CD4-positive, alpha-beta T cell treated with Interleukin-6 at 100 ng/mL for 8 hours (primary cell): ENCODE measurements at places on chromosomes 13 and 19.

DNA sequence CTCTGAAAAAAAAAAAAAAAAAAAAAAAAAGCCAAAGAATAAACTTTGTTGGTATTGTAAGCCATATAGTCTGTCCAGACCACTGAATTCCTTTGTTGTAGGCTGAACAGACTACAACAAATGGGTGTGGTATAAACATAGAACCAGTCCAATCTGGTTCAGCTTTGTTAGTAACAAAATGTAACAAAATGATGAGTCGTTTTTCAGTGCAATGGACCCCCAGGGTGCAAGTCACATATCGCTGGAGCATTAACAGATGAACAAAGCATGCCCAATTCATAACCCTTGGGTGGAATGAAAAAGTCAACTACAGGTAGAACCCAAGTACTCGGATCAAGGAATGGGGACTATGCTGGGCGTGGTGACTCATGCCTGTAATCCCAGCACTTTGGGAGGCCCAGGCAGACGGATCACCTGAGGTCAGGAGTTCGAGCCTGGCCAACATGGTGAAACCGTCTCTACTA is 13.6 kb upstream of the FCHO1 start:
- no peak for DNase-seq

GRCh38 chr13:40153516-40153915 is 498.1 kb downstream of the COG6 start:
- DNase-seq, result peak; percentile 12

- no peak for DNase-seq
Measured at GRCh38 chr13:111920306-111920931, 146.5 kb upstream of the SOX1 start.

- DNase-seq, result no peak
Measured at GRCh38 chr13:100129605-100130004, 40.7 kb downstream of the PCCA start.

GRCh38 chr13:23990455-23990854 is 93.2 kb upstream of the C1QTNF9B start:
- no peak for DNase-seq

- DNase-seq, result no peak
Measured at GRCh38 chr13:106491928-106492587, 43.4 kb downstream of the EFNB2 start.

DNA sequence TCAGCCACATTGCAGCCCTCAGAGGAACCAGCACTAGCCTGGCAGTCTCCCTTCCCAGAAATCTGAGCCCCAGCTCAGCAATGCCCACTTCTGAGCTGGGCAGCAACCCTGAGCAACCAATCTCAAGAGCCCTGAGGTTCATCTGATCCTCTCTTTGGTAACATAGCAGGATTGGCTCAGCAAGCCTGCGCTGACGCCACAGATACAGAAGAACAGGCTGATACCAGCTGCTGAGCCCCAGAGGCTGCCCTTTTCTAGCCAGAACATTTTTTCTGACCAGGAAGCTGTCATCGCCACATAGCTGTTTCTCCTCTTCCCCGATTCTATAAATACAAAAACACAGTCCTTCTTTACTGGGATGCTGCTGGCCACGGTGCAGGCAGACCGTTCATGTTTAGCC is 59.8 kb downstream of the TRPM4 start:
- DNase-seq, result no peak

DNA sequence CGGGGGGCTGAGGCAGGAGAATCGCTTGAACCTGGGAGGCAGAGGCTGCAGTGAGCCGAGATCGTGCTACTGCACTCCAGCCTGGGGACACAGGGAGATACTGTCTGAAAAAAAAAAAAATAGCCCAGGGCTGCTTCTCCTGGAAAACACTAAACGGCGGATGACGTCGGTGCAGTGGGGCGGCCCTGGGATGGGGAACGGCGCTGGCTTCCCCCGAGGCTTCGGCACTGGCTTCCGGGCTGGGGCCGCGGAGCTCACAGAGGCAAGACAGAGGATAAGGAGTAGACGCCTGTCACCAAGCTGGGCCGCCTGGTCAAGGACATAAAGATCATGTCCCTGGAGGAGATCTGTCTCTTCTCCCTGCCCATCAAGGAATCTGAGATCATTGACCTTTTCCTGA is 5.0 kb downstream of the PRSS57 start:
- no peak for DNase-seq

DNA sequence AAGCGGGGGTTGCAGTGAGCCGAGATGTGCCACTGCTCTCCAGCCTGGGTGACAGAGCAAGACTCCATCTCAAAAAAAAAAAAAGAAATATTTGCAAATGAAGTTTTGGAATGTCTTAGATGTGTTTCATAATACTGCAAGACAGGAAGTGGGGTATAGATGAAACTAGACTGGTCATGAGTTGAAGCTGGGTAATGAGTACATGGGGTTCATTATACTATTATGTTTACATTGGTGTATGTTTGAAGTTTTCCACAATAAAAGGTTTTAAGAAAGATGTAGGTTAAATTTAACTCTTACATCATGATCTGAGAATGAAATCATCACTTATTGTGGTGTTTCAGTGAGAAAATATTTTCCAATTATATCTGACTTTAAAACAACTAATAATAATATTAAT is 19.0 kb downstream of the FNDC3A start:
- no peak for DNase-seq

GRCh38 chr19:40803857-40804782 is 5.1 kb downstream of the EGLN2 start:
- DNase-seq, result peak; percentile 90

DNA sequence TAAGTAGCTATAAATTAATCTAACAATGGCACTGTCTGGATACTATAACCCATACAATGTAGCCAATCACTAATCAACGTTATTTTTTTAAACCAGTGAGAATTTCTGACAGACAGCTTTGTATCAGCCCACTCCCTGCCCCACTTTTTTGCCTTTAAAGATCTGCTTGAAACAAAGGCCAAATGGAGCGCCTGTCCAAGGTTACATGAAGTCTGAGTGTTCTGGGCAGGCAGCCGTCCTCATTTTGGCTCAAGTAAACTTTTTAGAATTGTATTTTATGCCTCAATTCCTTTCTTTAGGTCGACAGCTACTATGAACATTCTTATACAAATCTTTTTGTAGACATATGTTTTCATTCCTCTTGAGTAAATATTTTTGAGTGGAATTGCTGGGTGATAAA is 6.2 kb downstream of the IFT88 start:
- DNase-seq, result no peak

GRCh38 chr19:12695514-12695913 is 917 bp downstream of the FBXW9 start:
- no peak for DNase-seq

DNA sequence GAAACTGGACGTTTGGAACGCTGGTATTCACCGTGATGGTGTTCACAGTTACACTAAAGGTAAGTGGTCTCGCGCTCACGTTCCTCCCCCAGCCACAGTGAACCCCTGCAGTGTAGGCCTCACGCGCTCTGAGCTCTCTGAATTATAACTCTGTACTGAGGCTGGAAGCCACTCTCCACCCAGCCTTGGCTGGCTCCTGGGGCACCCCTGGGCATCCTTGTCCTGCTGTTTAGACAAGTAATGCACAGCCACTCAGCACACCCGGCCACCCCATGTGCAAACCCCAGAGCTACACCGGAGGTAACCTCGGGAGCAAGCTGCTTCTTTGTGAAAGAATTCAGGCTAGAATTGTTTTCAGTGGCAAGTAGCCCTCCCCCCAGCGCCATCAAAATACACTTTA is 97.3 kb upstream of the MCF2L start:
- DNase-seq, result no peak

GRCh38 chr13:70714993-70715392 is 606.7 kb upstream of the KLHL1 start:
- no peak for DNase-seq

GRCh38 chr19:7554990-7555864 is 19.7 kb downstream of the PNPLA6 start:
- no peak for DNase-seq

GRCh38 chr19:3902317-3902973 is 22.0 kb downstream of the ATCAY start:
- DNase-seq, result no peak

- DNase-seq, result peak; percentile 9
Measured at GRCh38 chr19:13051557-13052165, 51.0 kb downstream of the LYL1 start.

- DNase-seq, result no peak
Measured at GRCh38 chr13:22227895-22228294, 557.0 kb downstream of the FGF9 start.

DNA sequence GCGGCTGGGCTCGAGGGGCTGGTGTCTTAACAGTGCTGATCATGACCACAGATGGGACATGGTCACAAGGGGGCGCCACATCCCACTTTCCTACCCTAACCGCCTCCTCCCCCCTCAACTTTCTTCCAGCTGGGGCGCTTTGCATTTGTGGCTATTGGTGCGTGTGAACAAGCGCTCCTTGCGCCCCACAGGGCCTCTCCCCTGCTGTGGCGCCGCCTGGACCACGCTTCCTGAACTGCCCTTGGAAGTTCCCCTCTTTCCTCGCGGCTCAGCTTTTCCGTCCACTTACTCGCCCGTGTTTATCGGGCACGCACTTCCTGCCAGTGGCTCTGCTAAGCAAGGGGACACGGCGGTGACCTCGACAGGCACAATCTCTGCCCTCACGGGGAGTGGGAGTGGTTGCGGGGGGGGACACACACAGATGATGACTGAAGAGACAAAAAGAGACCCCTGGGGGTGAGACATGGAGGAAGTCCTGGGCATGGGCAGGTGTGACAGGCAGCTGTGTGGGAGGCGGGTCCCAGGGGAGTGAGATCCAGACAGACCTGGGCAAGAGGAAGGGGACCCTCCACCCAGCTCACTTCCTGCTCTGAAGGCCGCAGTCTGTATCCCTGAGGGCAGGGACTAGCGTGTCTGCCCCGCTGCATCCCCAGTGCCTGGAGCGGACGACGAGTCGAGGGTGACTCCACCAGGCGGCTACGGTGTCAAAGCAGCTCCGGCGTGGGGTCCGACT is 40.3 kb downstream of the ZNF787 start:
- peak; percentile 56 for DNase-seq

GRCh38 chr13:32468502-32469142 is 40.7 kb upstream of the N4BP2L1 start:
- DNase-seq, result no peak

GRCh38 chr19:55640043-55640576 is 692 bp upstream of the ZNF580 start:
- peak; percentile 75 for DNase-seq

- no peak for DNase-seq
Measured at GRCh38 chr19:18764591-18765051, 26.5 kb downstream of the COMP start.

DNA sequence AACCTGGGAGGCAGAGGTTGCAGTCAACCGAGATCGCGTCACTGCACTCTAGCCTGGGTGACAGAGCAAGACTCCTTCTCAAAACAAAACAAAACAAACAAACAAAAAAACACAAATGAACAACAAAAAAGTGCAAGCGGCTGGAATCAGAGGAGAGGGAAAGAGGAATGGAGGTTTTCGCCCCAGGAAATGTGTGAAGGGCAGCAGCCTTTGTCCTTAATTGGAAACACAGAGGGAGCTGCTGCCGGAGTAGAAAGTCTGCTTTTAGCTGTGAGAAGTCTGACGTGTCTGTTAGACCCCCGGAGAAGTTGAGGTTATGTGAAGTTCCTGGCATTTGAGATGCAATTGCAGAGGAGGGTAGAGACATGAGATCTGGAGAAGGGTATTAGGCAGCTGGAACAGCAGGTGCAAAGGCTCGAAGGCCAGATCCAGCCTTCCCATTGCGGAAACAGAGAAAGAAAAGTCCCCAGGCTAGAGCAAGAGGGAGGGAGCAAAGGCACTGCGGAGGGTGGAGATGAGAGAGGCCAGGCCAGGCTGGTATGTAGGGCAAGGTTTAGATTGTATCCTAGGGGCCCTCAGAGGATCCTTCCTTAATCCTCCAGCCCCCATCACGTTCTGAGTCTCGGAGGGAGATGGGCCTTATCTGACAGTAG is 473 bp downstream of the TMIGD2 start:
- no peak for DNase-seq

- no peak for DNase-seq
Measured at GRCh38 chr13:103255587-103256301, 189.5 kb upstream of the SLC10A2 start.

DNA sequence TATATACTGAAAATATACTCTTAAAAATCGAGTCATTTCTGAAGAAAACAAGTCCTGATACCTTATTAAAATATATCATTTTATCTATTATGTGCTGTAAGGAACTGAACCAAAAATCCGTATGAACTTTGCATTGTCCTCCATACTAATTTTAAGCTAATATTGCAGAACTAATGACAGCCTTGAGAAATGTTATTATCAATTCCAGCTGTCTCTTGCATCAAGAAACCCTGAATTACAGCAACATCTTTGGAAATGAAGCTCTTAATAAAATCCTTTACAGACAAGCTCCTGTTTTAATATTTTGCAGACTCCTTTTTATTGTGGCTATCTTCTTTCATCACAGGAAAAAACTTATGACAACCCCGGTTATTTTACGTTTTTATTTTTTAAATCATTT is 1335.3 kb downstream of the EFNB2 start:
- no peak for DNase-seq

DNA sequence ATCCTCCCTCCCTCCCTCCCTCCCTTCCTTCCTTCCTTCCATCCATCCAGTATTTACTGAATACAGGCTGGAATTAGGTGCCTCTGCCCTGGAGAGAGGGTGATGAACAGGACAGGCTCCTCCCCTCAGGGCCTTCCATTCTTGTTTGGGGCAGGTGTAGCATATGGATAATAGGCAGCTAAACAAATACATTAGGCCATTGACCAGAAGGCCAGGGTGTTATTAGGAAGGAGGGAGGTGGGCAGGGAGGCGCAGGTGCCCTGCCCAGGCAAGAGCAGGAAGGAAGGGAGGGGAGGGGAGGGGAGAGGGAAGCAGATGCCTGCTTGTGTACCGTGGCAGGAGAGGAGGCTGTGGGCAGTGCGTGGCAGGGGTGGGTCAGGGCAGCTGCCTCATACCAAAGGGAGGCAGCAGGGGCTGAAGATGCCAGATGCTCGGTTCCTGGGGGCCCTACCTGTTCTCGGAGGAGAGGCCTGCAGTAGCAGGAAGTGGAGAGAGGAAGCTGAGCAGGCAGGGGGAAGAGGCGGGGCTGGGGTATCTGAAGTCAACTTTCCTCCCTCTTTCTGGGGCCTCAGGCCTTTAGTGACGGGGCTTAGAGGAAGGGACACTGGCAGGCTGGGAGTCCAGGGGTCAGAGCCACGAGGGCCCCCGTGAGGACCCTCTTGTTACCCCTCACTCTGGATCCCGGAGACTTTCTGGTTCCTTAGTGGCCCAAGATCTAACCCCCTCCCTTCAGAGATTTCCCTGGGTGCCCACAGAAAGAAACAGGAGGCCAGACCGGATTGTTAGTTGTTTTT is at the start of gene RINL:
TSS of gene RINL (minus strand) at position 495 of the 794 bp plus-strand sequence. CDS start 1,533 bp downstream, outside the sequence.
- peak; percentile 82 for DNase-seq

DNA sequence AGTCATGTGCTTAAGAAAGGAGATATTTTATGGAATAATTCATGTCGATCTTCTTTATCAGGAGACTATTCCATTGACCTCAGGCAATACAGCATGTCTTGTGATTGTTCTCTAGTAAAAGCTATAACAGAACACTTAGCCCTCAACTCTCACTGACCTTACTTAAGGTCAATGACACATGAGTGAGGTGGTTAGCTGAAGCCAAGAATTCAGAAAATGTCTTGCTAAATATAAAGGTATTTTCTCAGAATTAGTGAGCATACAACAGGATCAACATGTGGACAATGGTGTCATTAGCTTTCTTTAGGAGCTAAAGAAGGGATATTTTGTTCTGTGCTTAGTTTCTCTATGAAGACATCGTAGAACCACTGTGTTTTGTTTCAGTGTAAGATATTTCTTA is 1730.4 kb upstream of the SLC10A2 start:
- no peak for DNase-seq

- DNase-seq, result peak; percentile 10
Measured at GRCh38 chr19:44722131-44723121, 23.5 kb downstream of the CEACAM16 start.

GRCh38 chr13:113665597-113666328 is 1.3 kb upstream of the GRK1 start:
- no peak for DNase-seq

GRCh38 chr13:73055813-73056564 is 2.8 kb upstream of the KLF5 start:
- no peak for DNase-seq
